ENCODE measurements at places on chromosomes 1 and 21.

- no peak for DNase-seq
Measured at GRCh38 chr1:182816863-182817262, 22.3 kb upstream of the DHX9 start.

DNA sequence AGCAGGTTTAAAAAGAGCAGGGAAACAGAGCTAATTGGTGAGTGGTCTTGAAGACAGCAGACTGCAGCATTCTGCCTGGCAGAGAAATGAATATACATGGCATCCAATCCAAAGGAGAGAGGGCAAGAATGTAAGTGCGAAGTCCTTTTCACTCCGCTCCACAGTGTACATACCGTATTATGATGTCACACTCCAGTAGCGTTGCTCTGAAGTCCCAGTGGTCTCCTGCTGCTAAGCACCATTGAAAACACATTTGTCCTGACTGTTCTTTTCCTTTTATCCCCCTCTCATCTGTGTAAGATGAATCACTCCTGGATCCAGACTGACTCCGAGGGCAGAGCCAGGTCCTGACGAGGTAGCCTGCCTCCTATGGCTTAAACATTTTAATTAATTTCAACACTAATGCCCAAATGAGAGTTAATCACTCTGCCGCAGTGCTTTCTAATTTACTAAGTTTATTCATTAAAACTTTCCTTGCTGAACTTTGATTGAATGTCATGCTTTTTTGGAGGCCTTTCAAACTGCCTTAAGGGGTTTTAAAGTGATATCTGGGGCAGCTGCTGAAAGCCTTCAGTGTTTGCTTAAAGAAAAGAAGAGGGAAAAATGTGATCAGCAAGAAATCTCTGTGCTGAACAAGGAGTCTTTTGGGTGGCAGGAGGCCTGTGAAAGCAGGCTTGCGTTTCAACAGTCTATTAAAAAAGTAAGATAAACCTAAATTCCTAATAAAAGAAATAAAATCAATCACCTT is 227.2 kb downstream of the ATG4C start:
- DNase-seq, result no peak

- no peak for DNase-seq
Measured at GRCh38 chr1:71371581-71371980, 290.7 kb upstream of the ZRANB2 start.

- no peak for DNase-seq
Measured at GRCh38 chr1:20189664-20190063, 3.3 kb upstream of the PLA2G2C start.

DNA sequence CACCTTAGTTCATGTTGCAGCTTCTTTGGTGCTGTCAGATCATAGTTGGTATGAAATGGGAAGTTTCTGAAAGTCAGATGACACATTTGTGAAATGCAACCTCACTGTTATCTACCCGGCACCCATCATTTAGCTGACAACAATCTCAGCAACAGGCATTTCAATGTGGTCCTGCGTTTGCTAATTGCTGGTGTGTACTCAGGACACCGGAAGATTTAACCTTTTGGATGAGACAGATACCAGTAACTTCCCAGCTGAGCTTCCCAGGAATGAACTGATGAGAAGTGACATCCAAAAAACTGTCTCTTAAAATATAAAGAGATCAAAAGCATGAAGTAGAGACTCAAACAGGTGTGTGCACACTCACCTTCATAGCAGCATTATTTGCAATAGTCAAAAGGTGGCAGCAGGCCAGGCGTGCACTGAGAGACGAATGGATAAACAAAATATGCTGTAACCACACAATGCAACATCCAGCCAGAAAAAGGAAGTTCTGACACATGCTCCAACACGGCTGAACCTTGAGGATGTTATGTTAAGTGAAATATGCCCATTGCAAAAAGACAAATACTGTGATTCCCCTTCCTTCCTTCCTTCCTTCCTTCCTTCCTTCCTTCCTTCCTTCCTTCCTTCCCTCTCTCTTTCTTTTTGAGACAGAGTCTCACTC is 7.9 kb upstream of the CLDN14 start:
- peak; percentile 55 for DNase-seq

- DNase-seq, result no peak
Measured at GRCh38 chr1:27872802-27873551, 633 bp downstream of the THEMIS2 start.

DNA sequence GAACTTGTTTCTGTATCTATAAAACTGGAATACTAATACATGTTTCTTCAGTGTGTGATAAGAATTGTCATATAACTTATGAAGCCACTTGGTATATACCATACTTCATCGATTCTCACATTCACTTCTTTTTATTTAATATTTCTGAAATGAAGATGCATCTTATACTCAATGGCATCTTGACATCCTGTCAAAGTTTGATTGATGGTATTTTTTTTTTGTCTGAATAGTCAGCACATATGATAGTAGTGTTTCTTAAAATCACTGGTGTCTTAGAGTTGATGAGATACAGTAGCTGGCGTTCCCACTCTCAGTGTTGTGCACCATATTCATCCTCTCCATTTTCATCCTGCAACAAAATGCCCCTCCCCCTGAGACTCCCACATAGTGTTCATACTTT is 34.4 kb upstream of the C1orf105 start:
- no peak for DNase-seq

- DNase-seq, result no peak
Measured at GRCh38 chr1:195434566-195435203, 1173.6 kb downstream of the KCNT2 start.

DNA sequence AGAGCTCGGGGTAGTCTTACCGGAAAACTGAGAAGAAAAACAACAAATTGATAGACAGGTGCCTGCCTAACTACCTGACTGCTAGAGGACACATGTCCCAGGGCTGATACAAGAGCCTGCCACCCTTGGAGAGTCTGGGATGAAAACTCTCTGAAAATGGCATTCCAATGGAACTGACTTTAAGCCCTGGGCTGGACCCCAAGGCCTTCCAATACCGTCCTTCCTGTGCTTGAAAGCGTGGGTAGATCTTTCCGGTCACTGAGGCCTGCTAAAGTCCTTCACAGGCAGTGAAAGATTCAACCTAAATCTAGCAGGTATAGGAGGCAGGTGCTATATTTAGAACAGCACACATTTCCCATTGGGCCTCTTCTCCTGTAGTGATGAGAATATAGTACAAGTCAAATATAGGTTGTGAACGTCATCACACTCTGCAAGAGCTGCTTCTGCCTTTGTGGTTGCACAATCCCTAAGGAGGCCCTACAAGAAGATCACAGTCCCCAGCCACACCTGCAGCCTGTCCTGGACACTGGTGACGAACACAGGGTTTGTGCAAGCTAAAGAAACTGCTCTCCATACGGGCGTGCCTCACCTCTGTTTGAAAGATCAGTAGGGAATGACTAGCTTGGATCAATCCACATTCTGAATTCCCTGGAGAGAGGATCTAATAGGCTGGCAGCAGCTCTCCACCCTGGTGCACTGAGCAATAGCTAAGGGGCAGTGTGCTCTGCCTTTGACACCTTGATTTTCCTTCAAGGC is 876 bp upstream of the CHML start:
- no peak for DNase-seq

- DNase-seq, result no peak
Measured at GRCh38 chr1:217106231-217106901, 383.1 kb upstream of the ESRRG start.

GRCh38 chr1:213582976-213583567 is 404.7 kb upstream of the PROX1 start:
- DNase-seq, result peak; percentile 36

DNA sequence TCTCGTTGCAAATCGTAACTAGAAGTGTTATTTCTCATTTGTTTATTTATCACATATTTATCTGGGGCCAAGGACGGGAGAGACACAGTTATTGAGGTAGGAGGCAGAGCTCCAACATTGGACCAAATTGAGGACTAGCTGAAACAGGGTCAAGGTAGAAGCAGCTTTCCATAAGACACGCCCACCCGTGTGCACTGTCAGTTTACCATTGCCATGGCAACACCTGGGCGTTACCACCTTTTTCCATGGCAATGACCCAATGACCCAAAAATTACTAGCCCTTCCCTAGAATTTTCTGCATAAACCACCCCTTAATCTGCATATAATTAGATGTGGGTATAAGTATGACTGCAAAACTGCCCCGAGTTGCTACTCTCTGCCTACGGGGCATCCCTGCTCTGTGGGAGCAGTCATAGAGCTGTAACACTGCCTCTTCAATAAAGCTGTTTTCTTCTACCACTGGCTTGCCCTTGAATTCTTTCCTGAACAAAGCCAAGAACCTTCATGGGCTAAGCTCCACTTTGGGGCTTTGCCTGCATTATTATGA is 72.7 kb downstream of the FBXO2 start:
- DNase-seq, result no peak

DNA sequence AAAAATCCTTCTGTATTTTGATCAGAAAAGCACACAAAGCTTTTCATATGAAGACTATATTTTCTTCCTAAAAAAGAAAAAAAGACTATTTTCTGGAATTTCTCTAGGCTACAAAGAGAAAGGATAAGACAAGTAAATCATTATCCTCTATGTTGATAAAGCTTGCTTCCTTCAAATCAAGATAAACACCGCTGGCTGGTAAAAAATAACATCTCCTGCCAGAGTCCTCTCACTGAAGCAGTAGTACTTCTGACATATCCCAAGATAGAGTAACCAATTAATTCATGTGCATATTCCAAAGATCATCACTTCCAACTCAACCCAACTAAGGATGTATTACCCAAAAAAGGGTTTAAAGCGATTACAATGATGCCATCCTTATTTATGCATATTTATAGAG is 34.3 kb downstream of the DENND1B start:
- no peak for DNase-seq

DNA sequence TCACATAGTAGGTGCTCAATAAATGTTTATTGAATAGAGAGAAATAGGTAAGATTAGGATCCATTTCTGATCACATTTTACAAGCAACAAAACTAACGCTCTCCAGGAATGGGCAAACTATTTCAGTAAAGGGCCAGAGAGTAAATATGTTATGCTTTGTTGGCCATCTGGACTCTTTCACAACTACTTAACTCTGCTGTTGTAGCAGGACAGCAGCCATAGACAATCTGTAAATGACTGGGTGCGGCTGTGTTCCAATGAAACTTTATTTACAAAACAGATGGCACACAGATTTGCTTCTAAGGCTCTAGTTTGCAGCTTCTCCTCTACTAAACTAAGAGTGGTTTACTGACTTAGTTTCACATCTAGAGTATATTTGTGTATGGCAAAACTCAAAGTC is 83.0 kb upstream of the BACH1 start:
- no peak for DNase-seq

GRCh38 chr1:63475761-63476160 is 47.3 kb downstream of the ITGB3BP start:
- DNase-seq, result no peak

GRCh38 chr1:53073287-53073686 is 11.3 kb downstream of the PODN start:
- DNase-seq, result no peak

DNA sequence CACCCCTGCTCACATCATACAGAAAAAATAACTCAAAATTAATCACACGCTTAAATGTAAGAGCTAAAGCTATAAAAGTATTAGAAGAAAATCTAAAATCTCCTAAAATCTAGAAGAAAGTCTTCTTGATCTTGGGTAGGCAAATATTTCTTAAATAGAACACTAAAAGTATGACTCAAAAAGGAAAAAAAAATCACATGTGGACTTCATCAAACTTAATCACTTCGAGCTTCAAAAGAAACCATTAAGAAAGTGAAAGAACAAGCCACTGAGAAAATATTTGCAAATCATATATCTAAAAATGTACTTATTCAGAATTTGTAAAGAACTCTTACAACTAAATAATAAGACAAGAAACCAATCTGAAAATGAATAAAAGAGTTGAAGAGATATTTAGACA is 32.7 kb downstream of the LRRC52 start:
- no peak for DNase-seq

DNA sequence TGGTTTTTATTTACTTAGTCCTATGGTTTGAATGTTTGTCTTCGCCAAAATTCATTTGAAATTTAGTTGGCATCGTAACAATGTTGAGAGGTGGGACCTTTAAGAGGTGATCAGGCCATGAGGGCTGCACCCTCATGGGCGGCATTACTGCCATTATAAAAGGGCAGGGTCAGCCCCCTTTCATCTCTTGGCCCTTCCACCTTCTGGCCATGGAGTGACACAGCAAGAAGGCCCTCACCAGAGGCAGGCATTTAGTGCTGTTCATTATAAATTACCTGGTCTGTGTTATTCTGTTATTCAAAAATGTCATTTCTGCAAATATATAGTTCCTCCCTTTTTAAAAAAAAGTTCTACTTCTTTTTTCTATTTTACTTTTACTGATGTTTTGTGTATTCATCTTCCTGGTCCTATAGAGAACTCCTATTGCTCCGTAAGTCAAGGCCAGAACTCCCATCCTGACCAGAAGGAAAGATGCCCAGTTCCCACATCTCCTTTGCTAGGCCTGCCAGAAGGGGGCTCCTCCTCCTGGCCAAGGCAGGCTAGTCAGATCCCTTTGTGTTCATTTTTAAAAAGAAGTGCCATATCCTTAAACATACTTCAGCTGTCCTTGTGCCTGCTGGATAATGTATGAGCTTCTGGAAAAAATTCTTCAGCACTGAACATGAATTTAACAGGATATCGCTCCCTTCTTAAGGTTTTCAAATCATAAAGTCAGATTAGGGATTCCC is 10.0 kb upstream of the LBR start:
- DNase-seq, result no peak

DNA sequence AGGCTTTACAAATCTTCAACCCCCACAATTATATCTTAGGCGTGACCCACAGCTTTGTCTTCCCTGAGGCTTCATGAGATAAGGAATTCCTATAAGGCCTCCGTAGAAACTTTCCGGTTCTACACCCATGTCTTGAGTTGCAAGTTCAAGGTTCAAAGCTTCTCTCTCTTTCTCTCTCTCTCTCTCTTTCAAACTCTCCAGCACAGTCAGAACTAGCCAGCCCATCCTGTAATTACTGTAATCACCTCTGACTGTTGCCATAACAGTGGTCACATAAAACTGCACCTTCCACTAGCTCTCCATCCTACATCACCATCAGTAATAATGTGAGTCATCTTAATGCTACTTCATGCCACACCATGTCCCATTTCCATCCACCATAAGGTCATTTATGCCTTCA is 90.0 kb upstream of the NFASC start:
- DNase-seq, result no peak

- no peak for DNase-seq
Measured at GRCh38 chr1:36455386-36455785, 5.1 kb upstream of the OSCP1 start.

DNA sequence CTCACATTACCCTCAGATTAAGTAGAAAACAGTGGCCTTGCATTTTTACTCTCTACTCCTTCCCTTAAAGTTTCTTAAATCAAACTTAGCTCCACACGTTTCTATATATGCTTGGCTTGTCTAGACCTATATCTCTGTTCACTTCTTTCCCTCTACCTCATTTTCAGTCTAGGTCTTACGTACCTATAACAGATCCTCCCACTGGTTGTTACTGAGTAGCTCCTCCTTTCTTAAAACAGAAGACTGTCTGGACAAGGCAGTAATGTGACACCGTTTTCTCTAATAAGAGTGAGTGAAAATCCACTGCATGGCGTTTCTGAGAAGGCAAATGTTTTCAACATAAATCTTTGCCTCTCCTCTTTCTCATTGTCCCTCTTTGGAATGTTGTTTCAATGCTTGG is 211.7 kb upstream of the POGK start:
- DNase-seq, result no peak

- no peak for DNase-seq
Measured at GRCh38 chr1:215056584-215056983, 26.0 kb upstream of the KCNK2 start.

All from NCI-H774 (cell line).